ENCODE measurements at places on chromosomes 3 and 15.

GRCh38 chr3:168812234-168812633 lies 716.5 kb upstream of the GOLIM4 start:
- DNase-seq = peak; percentile 17

GRCh38 chr15:56767315-56767714 lies 34.0 kb upstream of the ZNF280D start:
- no peak for DNase-seq

DNA sequence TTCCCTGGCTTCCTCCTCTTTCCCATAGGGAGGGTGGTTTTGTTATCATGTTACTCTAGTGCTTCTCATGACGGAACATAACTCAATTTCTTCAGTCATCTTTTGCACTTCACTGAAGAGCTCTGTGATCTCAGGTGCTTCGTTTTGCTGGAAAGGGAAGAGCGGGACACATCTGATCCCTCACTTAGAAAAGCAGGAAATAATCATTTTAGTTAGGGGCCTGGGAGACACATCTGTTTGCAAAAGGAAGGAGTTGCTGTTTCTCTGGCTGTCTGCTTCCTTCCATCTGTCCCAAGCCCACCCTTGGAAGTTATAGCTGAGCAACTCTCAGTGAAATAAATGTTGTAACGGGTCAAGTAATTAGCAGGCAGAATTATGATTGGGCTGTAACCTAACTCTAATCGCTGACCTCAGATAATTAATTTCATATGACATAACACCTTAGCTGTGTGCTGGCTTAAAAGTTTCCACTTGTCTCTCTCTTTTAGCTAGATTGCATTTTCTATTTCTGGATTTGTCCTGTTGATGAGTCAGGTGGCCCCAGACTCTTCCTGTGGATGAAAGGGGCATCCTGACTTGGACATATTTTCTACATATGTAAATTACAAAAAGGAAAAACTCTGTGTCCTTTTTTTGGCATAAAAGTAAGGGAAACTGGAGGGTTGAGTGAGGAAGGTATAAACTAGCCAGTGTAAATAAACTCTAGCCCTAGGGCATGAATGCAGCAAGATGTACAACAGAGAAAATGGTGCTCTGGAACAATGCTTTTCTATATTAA lies 11.0 kb upstream of the FILIP1L start:
- DNase-seq = no peak

DNA sequence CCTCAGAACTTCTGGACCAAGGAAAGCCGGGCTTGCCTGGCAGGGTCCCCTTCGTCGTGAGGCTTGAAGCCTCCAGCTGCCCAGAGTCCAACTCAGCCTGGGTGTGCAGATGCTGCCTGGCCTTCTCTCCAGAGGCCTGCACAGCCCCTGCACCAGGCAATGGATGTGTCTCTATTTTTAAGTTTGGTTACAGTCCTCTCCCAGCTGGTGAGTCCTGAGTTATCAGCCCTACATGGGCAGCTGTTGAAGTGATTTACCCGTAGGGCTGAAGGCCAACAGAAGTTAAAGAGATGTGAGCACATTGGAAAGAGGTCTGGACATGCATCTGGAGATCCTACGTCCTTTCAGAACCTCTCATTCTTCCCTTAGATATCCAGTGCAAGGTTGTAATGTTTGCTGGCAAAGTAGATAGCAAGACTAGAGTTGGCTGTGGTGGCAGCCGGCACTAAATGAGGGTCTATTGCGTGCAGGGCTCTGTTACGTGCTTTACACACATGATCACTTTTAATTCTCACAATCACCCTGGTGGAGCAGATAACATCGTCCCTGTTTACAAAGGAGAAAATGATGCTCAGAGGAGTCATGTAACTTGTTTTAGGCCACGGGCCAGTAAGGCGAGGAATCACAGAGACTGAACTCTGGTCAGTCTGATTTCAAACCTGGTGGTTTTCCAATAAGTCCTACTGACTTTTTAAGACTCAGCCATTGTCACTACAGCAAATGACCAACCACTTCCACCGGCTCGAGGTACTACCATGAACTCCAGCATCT lies 9.9 kb downstream of the FYCO1 start:
- DNase-seq = no peak

- DNase-seq = no peak
Observed at GRCh38 chr15:87639305-87640011, 617.1 kb downstream of the NTRK3 start.

- no peak for DNase-seq
Observed at GRCh38 chr3:177137774-177138705, 59.2 kb downstream of the TBL1XR1 start.

DNA sequence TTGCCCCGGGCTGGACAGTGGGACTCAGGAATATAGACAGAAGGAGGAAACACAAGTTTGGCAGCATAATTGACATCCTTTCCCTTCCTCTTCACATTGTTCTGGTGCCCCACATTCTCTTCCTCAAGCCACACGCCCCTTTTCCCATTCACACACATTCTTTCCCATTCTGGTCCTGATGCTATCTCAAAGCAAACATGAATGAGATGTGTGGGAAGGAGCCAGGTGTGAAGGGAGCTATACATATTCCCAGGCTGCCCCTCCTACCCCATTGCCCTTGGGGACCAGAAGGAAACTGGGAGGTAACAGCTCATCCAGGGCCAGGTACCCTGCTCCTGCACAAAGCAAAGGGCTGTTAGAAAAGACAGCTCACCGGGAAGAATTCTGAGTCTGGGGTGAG lies 23.4 kb upstream of the CLK3 start:
- no peak for DNase-seq

GRCh38 chr3:170564664-170565063 lies 21.2 kb downstream of the SLC7A14 start:
- DNase-seq = no peak

GRCh38 chr3:24548278-24548677 lies 53.6 kb upstream of the THRB start:
- peak; percentile 39 for DNase-seq

- peak; percentile 2 for DNase-seq
Observed at GRCh38 chr15:48176112-48176511, 2.0 kb downstream of the MYEF2 start.

DNA sequence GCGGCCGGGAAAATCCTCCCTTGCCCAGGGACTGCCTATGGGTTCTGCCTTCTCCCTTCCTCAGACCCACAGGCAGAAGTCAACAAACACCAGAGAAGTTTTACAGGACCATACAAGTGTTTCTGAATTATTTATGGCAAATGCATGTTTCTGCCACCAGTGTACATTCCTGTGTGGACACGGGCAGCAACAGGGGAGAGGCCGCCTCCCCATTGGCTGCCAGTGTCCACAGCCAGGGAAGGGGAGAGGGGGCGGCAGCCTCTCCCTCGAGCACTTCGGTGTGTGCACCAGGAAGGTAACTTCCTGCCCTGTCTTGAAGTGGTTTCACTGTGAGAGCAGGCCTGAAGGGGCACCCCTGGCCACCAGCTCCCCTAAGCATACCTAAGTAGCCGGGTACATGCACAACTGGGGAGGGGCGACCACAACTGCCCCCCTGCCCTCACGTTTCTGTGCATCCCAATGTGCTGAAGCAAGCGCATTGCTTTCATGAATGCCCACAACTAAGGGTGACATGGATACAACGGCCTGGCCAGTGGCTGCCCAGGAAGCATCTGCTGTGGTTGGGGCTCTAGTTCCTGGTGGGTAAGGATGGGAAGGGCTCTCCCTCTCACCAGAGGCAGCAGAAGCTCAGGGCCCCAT lies 14.8 kb upstream of the SHISA5 start:
- no peak for DNase-seq

DNA sequence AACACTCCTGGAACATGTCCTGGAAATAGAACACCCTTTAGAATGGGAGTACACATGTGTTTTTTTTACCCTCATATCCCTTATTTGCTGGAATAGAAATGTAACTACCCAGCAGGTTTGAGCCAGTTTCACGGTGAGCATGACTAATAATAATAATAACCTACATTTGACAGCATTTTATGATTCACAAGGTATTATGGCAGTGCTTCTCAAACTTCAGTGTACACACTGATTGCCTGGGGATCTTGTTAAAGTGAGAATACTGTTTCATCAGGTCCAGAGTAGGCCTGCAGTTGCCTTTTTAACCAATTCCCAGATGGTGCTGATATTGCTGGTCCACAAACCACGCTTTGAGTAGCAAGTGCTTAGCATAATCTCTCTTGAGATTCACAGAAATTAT lies 63.9 kb downstream of the NFKBIZ start:
- peak; percentile 31 for DNase-seq

GRCh38 chr15:83170474-83171165 lies 37.0 kb downstream of the HDGFL3 start:
- DNase-seq = peak; percentile 54

DNA sequence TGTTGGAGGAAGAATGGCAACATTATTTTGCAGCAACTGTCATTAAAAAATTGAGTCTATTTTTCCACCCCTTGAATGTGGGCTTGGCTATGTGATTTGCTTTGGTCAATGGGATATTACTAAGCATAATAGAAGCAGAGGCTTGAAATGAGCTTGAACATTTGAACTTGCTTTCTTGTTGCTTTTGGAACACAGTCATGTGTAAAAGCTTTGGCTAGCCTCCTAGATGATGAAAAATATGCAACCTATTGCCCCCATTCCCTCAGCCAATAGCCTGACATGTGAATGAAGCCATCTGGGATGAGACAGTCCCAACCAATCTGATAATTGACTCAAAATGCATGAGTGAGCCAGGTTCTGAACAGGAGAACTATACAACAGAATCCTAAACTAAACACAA lies 78.4 kb downstream of the PLSCR2 start:
- DNase-seq = peak; percentile 97

DNA sequence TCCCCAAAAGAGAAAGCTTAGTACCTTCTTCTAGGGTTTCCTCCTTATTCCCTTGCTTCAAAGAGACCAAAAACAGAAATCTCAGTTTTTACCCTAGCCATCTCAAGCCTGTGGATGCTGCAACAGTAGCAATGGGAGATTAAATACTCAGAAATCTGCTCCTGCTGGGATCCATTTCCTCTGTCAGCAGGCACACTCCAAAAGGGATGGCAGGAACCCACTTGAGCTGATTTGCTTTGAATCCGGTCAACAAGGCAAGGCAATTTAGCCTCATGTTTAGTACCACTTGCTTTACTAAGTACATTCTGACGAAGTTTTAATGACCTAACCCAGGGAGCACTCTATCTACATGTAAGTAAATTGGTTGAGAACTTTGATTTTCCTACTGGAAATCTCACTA lies 590.0 kb upstream of the ADAMTS9 start:
- no peak for DNase-seq

DNA sequence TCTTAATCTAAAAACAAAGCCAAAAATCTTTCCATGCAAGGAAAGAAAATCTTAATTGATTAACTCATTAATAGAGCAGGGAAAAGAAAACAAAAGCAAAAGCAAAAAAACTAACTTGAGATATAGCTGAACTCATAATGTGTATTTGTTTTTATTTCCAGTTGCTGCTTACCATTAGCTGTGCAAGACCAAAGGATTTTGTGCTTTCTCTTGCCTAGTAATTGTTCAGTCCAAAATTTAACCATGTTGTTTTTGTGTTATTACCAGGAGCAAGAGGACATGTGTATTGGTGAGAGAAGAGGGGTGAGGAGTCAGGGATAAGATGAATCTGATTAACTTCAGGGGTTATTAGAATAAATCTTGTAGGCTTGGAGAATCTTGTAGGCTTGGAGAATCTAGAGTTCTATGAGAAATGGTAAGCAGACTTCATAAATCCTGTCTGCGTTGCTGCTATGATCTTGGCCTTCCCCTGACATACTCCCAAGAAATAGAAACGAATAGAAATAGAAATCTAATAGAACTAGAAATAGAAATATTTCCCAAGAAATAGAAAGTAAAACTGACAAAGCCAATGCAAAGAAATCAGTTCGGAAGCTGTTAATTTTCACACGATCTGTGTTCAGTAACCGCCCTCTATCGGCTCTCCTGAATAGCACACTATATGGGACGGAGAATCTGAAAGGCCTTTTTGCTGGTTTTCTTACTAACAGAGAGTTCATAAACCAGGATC lies 72.6 kb upstream of the TNFSF10 start:
- peak; percentile 46 for DNase-seq

- peak; percentile 60 for DNase-seq
Observed at GRCh38 chr3:44058022-44058867, 183.4 kb upstream of the TOPAZ1 start.

- no peak for DNase-seq
Observed at GRCh38 chr3:169627789-169628188, 35.7 kb downstream of the MECOM start.

GRCh38 chr15:56805466-56806147 lies 72.3 kb upstream of the ZNF280D start:
- DNase-seq = peak; percentile 82

- DNase-seq = no peak
Observed at GRCh38 chr3:105347625-105348302, 18.9 kb upstream of the ALCAM start.

DNA sequence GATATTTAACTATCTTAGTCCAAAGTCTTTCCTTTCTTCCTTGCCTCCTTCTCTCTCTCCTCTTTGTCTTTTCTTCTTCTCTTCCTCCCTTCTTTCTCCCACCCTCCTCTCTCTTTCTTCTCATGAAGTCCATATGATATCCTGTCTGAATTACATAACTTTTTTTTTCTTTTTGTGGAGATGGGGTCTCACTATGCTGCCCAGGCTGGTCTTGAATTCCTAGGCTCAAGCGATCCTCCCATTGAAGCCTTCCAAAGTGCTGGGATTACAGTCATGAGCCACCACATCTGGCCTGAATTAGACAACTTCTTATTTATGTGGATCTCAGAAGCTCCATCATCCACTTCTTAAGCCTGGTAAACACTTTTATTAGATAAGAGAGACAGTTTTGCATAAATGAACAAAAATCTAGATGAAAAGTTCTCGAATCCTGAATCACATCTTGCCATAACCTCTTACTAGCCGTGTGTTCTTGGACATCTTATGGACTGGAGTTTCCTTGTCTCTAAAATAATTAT lies 206.5 kb downstream of the LPP start:
- no peak for DNase-seq

- no peak for DNase-seq
Observed at GRCh38 chr15:35254062-35254461, 169.0 kb upstream of the NANOGP8 start.

DNA sequence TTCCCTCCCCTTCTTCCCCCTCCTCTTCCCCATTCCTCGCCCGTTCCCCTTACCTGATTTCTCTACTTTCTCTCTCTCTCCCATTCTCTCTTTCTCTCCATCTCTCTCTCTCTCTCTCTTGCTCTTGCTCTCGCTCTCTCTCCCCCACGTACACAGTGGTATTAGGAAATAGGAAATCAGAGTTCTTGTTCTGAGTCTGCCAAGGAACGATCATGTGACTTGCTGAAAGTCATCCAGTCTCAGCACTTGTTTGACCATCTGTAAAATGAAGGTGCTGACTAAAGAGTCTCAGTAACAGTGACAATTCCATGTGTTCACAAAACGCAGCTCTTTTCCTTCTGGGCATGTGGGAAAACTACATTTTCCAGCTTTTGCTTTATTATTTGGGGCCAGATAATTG lies 445.0 kb upstream of the TGFBR2 start:
- DNase-seq = peak; percentile 86

GRCh38 chr15:91737151-91737818 lies 116.2 kb upstream of the SLCO3A1 start:
- no peak for DNase-seq
